ENCODE measurements at places on chromosomes 12 and 14.

GRCh38 chr12:62604871-62605270 is 138.2 kb downstream of the MON2 start:
- no peak for DNase-seq

- DNase-seq, result no peak
Measured at GRCh38 chr14:24979725-24980239, 70.2 kb downstream of the STXBP6 start.

DNA sequence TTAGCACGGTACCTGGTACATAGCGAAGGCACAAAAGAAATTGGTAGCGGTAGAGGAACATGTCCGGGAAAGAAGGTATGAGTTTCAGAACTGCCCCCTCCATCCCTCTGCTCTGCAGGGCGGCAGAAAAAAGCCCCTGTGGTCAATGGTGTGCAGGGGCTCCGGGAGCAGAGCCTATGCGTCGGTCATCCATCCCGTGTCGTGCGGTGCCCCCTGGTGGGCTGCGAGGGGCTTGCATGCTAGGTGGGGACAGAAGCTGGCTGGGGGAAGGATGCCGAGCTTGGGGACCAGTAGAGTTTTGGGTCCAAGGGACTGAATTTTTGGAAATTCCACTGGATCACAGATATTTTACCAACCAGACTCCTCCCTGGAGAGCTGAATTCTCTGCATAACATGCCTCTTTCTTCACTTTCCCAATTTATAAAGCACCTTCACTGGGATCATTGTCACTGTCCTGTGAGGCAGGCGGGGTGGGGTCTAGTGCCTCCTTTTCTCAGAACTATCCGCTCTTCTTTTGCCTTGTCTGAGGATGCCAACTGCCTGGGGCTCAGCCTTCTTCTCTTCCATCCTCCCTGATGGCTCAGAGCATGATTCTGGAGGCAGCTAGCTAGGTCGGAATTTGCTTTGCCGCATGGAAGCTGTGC is 148.7 kb downstream of the SMOC1 start:
- DNase-seq, result peak; percentile 38

GRCh38 chr12:22413592-22413991 is 79.1 kb upstream of the ST8SIA1 start:
- no peak for DNase-seq

- DNase-seq, result no peak
Measured at GRCh38 chr12:7512553-7512952, 9.0 kb upstream of the CD163 start.

All from effector CD8-positive, alpha-beta T cell (primary cell).